Activated T-cell treated with anti-CD3 and anti-CD28 coated beads, Interleukin-2, amount 50 U/mL, for 24 hours (primary cell): ENCODE measurements at places on chromosomes 3 and 15.

- peaks cover 29% of the 10 kb centered on the region for H3K4me1 ChIP-seq
- H3K4me3 ChIP-seq, result peak overlapping the region; percentile 81
- peak; percentile 48 for DNase-seq
- no peaks in the 10 kb centered on the region for H3K27me3 ChIP-seq
- H3K36me3 ChIP-seq, result peaks cover 37% of the 10 kb centered on the region
Observed at GRCh38 chr3:15206662-15207576, 873 bp downstream of the CAPN7 start.

GRCh38 chr3:13462125-13462629, 17.9 kb upstream of the HDAC11 start:
- no peaks in the 10 kb centered on the region for H3K27me3 ChIP-seq
- H3K27ac ChIP-seq, result no peak overlapping the region
- DNase-seq, result no peak
- H3K4me3 ChIP-seq, result no peak overlapping the region
- H3K4me1 ChIP-seq, result peaks cover 2% of the 10 kb centered on the region
- no peaks in the 10 kb centered on the region for H3K36me3 ChIP-seq

DNA sequence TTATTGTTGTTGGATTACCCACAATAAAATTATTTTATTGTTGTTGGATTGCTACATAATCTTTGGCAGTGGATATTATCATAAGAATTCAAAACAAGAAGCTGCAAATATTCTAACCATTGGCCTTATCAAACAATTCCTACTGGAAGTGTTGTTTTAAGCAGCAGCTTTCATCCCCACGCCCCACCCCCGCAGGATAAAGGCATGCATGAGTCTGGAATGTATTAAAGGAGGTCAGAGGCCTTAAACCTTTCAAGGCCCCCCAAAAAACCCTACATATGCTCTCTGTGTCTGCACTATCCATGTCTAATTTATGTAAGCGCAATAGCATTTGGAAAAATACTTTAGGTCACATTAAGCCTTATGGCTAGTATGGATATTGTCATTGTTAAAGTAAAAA, 23.1 kb downstream of the P3H2 start:
- no peak for DNase-seq
- H3K27me3 ChIP-seq, result peaks cover 8% of the 10 kb centered on the region
- H3K36me3 ChIP-seq, result no peaks in the 10 kb centered on the region
- H3K4me3 ChIP-seq, result no peak overlapping the region

- H3K27ac ChIP-seq, result no peak overlapping the region
- DNase-seq, result no peak
- peaks cover 57% of the 10 kb centered on the region for H3K27me3 ChIP-seq
- H3K36me3 ChIP-seq, result no peaks in the 10 kb centered on the region
- H3K4me1 ChIP-seq, result peaks cover 28% of the 10 kb centered on the region
Observed at GRCh38 chr3:184602372-184603150, 41.0 kb downstream of the EPHB3 start.
